Esophagus muscularis mucosa (tissue), 4 donors: ENCODE measurements at places on chromosomes 12 and 14. TPM values are rescaled to one million over a fixed set of nuclear protein-coding genes. Genes with fewer than 3 reads are reported as not detected.

- peak; percentile 75 for DNase-seq
Observed at GRCh38 chr14:97179573-97179972, 382.4 kb downstream of the VRK1 start.

DNA sequence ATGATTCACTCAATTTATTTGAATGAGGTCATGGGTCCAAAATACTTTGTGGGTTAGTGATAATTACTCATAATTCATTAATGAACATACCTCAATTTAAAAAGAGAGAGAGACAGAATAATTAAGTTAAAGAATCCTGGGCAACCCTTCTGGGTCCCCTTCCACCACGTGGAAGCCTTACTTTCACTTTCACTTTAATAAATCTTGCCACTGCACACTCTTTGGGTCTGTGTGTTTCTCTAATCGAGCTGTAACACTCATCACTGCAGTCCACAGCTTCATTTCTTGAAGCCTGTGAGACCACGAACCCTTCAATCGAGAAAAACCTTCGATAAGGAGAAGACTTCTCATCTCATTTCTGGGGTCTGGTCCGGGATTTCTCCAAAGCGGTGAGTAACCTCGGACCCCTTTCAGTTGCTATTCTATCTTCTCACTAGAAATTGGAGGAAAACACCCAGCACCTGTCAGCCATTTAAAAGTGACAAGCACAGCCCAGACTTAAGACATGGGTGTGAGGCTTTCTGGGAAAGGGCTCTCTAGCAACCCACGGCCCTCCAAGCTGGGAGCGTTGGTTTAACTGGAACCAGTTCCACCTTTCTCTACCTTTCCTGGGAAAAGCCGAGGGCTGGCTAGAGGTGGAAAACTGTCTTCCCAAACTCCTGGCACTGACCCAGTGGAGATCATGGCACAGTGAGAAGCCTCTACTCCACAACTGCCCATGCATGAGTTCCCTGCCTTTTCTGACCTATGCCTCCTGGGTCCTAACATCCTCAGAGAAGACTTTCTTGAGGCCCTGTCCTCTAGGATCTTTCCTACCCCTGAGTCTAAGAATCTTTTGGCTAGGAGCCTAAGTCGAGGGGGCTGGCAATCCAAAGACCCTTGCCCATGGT is 148.8 kb upstream of the ATF7IP start:
- no peak for DNase-seq

GRCh38 chr12:57952766-57953165 is 11.4 kb downstream of the ATP23 start:
- DNase-seq = no peak

GRCh38 chr12:70094467-70094866 is 148.8 kb upstream of the CNOT2 start:
- DNase-seq = no peak

DNA sequence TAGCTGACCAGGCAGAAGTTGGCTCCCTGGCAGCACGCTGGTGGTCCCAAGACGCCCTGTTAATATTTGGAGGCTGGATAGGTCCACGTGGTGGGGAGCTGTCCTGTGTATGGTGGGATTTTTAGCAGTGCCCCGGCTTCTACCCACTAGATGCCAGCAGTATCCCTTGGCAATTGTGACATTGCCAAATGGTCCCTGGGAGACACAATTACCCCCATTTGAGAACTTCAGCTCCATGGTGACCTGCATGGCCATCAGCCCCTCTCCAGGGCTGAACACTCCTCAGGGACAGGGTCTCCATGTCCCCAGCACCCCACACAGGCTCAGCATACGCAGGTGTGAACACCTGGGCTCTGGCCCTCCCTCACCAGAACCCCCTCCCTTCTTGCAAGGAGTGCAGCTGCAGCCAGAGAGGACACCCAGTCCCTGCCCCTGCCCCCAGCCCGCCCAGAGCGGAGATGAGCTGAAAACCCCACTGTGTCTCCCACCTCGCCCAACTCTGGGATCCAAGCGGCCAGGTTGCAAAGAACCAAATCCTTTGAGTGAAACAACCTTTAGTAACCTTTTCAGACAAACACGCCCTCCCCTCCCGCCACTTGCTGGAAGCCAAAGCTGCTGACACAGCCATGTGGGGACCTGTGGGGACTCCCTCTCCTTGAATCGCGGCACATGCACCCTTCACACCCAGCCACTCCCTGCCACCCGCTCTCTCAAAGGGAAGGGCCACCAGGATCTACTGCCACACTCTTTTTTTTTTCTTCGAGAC is 120.4 kb downstream of the CALM1 start:
- DNase-seq = no peak

DNA sequence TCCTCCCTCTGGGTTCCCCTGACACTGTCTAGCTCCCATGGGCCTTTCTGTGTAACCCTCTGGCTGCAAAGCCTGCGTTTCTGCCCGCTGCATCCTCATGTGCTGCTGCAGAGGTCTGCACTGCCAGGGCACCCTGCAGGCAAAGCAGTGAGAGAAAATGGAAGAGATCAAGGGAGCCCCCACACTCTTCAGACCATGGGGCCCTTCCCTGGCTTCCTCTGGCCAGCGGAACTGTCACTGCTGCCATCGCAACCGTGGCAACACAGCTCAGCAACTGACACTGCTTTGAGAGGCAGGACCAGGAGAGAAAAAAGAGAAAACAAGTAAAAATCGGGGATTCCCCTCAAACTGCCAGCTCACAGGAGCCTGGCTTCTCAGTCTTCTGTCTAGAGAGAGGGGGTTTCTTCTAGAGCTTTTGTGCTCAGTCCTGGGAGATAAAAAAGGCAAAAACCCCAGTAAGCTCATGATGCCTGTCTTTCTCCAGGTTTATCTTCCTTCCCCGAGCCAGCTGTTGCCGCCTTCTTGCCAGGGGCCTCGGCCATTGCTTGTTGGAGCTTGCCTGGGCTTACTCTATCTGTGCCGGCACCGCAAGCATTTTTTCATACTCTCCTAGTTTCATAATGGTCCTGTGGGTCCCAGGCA is 38.9 kb downstream of the C14orf132 start:
- DNase-seq = no peak

GRCh38 chr14:68368850-68369249 is 424.0 kb downstream of the ZFP36L1 start:
- no peak for DNase-seq

- no peak for DNase-seq
Observed at GRCh38 chr14:65964366-65964765, 521.8 kb upstream of the CCDC196 start.

DNA sequence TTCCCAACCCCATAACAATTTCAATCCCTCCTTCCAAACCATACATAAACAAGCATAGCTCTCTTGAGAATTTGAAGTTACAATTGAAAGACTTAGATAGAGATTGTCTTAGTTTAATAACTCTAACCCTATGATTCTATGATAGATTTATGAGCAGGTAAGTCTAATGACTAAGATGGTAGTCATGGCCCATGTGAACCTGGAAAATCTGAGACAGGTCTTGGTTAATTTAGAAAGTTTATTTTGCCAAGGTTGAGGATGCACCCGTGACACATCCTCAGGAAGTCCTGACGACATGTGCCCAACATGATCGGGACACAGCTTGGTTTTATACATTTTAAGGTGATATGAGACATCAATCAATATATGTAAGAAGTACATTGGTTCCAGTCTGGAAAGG is 248.8 kb downstream of the KCNH5 start:
- no peak for DNase-seq

GRCh38 chr12:126950266-126950665 is 1316.7 kb upstream of the TMEM132C start:
- DNase-seq = no peak

- DNase-seq = no peak
Observed at GRCh38 chr14:49692193-49692757, 645 bp upstream of the KLHDC1 start.

GRCh38 chr12:53308276-53308675 is 8.8 kb downstream of the MYG1 start:
- no peak for DNase-seq

DNA sequence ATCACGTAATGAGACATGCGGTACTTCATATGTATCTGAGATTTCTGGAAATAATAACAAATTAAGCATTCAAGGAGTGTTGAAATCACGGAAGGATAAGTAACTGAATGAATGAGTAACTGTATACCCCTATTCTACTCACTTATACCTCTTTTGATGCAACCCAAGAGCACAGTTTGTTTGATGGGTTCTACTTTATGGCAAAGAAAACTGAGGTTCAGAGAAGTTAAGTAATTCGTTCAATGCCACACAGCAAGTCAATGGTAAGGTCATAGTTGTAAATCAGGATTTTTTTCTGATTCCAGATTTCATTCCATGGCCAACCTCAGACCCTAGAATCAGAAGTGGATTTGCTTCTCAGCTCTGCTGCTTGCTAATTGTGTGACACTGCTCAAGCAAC is 544.5 kb upstream of the TBX3 start:
- no peak for DNase-seq

DNA sequence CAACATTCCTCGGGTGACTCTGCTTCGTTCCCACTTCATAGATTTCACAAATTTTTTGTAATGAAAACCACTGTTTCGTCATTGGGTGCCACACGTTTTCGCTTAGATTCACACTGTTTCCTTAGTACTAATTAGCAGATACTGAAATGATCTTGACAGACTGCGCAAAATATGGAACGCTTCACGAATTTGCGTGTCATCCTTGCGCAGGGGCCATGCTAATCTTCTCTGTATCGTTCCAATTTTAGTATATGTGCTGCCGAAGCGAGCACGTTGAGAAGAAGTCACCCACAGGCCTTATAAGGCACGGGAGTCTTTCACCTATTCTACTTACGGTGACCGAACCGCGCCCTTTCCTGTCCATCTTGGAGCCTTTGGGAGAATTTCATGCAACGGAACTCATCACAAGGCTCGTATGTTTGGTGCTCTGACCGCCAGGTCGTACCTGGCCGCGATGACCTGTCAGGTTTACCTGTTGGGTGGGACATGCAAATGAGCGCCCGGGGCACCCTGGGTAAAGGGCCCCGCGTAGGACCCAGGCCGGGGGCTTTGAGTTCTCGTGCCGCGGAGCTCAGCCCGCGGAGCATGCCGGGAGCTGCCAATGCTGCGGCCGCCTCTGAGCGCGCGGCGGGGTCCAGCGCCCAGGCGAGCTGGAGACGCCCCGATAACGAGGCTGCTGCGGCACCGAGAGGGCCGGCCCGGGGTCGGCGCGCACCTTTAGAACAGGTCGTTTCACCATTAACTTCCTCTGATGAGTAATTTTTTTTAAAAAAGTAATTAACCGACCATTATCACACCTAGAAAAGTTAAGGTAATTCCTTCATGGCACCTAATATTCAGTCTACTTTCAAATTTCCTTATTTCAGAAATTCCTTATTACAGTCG is at the start of gene RNU6-8:
Gene RNU6-8 (minus strand): TSS at position 272 of the 885 bp plus-strand sequence.
- peak; percentile 95 for DNase-seq

DNA sequence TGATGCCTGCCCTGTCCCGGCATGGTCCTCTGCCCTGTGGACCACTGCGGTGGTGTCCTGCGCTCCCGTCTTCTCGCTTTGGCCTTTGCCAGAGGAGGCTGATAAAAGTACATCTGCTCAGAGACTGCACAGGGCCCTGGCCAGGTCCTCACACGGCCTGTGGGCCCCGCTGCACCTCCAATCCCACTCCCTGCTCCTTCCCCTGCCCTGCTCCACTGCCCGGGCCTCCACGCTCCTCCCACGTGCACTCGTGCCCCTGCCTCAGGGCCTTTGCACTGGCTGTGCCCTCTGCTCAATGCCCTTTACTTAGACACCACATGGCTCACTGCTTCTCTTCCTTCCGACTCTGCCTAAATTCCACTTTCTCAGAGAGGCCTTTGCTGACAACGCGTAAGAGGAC is 49.3 kb upstream of the BEGAIN start:
- DNase-seq = no peak

DNA sequence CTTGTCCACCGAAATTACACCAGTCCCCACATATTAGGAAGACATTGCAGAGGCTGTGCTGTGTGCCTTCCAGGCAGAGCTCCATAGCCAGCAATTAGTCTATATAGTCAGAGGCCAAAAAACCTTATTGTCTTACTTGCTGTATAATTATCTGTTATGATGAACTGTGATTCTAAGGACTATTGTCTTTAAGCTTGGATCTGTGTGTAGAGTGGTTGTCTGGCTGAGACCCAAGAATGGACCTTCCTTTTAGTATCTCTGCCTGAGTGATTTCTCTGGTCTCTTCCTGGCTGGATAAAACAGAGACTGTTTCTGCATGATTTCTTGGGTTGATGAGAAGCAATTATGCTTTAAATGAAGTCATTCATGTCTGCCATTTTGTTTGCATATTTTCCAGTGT is 465.3 kb downstream of the PRKD1 start:
- DNase-seq = no peak

- DNase-seq = no peak
Observed at GRCh38 chr14:64035143-64035542, 182.3 kb downstream of the SYNE2 start.

GRCh38 chr12:42504049-42504448 is 85.5 kb downstream of the PRICKLE1 start:
- no peak for DNase-seq

DNA sequence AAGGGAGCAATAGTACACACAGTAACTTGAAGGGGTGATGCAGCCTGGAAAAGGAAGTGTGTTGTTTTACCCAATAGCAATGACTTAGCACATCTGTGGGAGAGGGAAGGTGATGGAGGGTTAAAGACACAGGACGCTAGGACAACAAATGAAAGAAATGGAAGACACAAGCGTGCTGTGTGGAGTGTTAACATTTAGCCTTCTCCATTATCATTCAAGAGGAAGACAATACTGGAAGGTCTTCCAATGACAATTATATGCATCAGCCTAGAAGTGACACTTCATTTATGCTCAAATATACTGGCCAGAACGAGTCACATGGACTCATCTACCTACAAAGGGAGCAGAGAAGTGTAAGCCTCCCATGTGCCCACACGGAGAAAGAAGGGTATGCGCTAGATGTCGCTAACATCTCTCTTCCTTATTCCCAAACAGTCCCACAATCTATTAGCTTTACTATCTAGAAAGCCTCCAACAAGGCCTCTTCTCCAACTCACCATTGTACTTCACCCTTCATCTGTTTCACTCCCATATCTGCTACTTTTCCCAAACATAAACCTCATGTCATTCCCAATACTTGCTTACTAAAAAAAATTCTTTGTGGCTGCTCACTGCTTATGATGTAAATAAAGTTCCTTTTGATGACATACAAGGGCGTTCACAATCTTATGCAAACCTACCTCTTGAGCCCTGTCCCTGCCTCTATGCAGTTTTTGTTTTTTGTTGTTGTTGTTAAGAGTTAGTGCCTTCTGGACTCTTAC is 20.3 kb downstream of the PPM1H start:
- peak; percentile 21 for DNase-seq

- no peak for DNase-seq
Observed at GRCh38 chr14:28515571-28515970, 251.0 kb upstream of the FOXG1 start.

RPS6KL1 gene
- 5.8 TPM for total RNA-seq

PLEKHG7 gene
- not detected for total RNA-seq

LGR5 gene
- under 0.01 TPM for total RNA-seq

NUAK1 gene
- total RNA-seq = 13.8 TPM

IL23A gene
- total RNA-seq = not detected

FOXG1 gene
- 1.2 TPM for total RNA-seq

FAR2 gene
- 11.6 TPM for total RNA-seq

CLEC6A gene
- not detected for total RNA-seq

C3AR1 gene
- total RNA-seq = 4.9 TPM

KLRC2 gene
- not detected for total RNA-seq

FAM90A1 gene
- not detected for total RNA-seq
